ENCODE measurements at places on chromosomes 11 and 22.

DNA sequence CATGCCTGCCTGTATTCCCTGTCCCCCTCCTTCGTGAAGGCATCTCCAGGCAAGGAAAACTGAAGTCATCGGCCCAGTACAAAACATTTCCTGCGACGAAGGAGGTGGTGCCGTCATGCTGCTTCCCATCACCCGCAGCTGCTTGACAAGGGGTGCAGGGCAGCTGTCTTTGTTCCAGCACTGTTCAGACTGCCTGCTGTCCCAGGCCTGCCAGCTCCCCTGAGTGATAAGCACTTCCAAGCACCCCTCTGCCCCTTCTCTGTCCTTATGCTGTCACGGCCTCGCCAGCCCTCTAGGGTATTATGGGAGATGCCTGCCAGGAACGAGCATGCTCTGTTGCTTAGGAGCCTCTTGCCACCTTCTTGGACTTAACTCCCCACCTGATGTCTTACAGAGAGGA is 37.1 kb upstream of the BSX start:
- DNase-seq, result no peak

DNA sequence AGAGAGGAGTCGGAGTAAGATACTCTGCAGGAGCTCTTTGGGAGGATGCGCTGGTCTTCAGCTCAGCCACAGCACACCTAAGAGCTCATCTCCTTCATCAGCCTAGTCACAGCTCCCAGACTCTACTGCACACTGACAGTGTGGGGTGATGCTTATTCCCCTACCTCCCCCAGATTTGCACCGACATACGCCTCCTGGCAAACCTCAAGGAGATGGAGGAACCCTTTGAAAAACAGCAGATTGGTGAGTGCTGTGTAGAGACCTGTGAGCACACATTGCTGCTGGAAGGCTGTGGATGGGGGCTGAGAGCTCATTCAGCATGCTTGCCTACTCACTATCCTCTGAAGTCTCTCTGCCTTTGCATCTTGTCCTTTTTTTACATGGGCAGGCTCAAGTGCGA is 9.3 kb upstream of the SGSM3 start:
- no peak for DNase-seq

DNA sequence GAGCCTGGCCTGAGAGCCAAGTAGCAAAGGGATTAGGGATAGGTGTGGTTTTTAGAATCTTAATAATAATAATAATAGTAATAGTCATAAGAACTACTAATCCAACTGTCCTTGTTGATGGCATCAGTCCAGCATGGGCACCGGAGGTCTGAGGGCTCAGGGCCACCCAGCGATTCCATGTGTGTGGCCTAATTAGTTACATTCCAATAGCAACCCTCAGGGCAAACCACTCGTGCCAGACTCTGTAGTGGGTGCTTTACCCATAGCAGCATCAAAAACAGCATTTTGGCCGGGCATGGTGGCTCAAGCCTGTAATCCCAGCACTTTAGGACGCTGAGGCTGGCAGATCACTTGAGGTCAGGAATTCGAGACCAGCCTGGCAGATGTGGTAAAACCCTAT is 19.0 kb upstream of the MYH9 start:
- no peak for DNase-seq

DNA sequence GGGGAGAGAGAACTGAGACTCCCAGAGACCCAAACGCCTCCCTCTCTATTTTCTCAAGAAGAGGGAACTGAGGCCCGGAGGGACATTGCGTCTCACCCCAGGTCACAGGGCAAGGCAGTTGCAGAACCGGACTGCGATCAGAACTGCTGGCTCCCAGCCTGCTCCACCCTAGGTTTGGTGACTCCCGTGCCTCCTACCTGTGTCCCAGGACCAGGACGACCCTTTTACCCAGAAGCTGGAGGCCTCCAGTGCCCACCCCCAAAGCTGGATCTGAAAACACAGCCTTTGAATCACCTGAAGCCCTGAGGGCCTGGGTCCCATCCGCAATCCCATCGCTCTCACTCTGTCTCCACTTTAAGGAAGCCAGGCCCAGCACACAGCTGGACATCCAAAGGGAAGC is 1.4 kb downstream of the GSTT4 start:
- DNase-seq, result no peak

DNA sequence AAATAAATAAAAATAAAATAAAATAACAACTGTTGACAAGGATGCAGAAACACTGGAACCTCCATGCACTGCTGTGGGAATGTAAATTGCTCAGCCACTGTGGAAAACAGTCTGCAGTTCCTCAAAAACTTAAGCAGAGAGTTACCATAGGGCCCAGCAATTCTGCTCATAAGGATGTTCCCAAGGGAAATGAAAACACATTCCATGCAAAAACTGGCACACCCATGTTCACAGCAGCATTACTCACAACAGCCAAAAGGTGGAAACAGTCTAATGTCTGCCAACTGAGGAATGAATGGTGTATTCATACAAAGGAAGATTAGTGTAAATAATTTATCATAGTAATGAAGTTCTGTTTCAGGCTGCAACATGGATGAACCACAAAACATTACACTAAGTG is 3.2 kb upstream of the KRTAP5-10 start:
- peak; percentile 22 for DNase-seq

- DNase-seq, result no peak
Observed at GRCh38 chr11:128889657-128890213, 1.4 kb upstream of the KCNJ5 start.

GRCh38 chr11:47216121-47216798 is 1.5 kb downstream of the DDB2 start:
- peak; percentile 78 for DNase-seq

- DNase-seq, result no peak
Observed at GRCh38 chr11:97033178-97033577, 643.4 kb downstream of the JRKL start.

- peak; percentile 90 for DNase-seq
Observed at GRCh38 chr11:118928101-118928869, 2.6 kb upstream of the BCL9L start.

- DNase-seq, result no peak
Observed at GRCh38 chr22:29315286-29316140, at the start of gene RASL10A. TSS of gene RASL10A (minus strand) at chr22:29315697. CDS start at chr22:29315246, 451 bp downstream.

GRCh38 chr11:69250186-69251056 is 43.5 kb upstream of the MYEOV start:
- DNase-seq, result peak; percentile 6

- DNase-seq, result peak; percentile 76
Observed at GRCh38 chr11:102345904-102346303, 1.1 kb upstream of the BIRC2 start.

DNA sequence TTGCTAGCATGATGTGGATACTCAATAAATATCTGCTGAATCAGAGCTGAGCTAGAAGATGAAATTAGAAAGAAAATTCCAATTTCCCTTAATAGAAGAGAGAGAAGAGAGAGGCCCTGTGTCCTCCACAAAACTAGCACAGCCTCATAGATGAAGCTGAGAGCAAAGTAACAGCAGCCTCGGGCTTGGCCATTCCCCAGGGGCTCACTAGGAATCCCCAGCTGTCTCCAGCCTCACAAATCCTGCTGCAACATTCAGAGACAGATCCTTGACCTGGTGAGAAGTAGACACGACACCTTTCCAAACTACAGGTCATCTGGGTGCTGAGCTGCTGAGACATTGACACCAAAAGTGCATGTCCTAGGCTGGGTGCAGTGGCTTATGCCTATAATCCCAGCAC is 26.1 kb upstream of the IRAG1 start:
- no peak for DNase-seq

DNA sequence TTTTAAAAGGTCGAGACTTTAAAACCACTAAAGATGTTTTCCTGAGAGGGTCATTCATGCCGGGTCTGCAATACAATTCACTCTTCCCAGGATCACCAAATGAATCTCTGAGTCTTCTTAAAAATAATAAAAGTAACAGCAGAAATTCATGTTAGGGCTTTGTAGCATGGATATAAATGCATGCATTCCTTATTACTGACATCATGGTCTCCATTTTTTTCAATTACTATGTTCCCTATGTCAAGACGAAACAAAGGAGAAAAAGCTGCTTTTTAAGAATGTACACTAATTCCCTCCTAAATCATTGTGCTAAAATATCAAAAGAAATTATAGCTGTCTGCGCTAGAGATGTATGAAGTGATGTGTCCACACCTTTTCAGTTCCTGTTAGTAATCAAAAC is 789.9 kb upstream of the LRRC4C start:
- no peak for DNase-seq

Measured in LHCN-M2 (cell line).